Esophagus squamous epithelium (tissue), 5 donors: ENCODE measurements at places on chromosomes 13 and 19.

DNA sequence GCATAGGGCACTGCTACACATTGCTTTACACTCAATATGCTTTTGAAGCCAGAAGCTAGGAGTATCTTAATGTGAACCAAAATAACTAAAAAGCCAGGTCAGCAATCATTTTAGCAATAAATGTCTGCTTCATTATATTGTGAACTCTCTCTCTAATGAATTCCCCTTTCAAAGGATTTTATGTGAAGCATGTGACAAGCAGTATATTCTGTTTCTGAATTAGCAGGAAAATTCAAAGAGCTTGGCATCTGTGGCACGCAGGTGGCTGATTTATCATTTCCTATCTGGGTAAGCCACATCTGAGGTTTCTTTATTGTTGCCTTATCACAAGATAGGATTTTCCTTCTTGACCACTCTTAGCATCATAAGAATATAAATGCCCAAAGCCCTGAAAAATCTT is 56.8 kb upstream of the KLF12 start:
- no peak for DNase-seq

DNA sequence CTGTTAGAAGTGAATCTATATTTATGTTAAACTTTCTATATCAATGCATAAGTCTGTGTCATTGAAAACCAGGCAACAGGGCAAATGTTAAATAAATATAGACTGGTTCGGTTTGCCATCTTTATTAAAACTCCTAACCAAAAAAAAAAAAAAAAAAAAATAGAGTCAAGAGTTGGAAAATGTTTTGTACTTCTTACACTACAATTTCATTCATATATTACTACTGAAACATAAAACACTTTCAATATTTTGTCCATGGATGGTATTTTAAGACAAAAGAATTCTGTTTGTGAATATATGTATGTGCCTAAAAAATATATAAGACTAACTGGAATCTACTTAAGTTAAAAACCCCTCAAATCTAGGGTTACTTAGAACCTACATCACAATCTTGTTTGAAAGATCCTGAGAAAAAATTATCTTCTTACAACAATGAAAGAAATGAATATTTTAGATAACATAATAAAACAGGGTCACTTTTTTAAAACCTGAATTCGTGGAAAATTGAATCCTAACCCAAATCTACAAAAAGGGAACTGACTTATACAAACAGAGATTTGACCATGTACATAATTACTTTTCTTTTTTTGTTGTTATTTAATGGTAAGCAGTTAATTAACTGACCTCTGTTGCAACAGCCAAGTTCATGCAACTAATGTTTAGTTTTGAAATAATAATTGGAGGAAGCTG is 5.1 kb downstream of the DACH1 start:
- no peak for DNase-seq

DNA sequence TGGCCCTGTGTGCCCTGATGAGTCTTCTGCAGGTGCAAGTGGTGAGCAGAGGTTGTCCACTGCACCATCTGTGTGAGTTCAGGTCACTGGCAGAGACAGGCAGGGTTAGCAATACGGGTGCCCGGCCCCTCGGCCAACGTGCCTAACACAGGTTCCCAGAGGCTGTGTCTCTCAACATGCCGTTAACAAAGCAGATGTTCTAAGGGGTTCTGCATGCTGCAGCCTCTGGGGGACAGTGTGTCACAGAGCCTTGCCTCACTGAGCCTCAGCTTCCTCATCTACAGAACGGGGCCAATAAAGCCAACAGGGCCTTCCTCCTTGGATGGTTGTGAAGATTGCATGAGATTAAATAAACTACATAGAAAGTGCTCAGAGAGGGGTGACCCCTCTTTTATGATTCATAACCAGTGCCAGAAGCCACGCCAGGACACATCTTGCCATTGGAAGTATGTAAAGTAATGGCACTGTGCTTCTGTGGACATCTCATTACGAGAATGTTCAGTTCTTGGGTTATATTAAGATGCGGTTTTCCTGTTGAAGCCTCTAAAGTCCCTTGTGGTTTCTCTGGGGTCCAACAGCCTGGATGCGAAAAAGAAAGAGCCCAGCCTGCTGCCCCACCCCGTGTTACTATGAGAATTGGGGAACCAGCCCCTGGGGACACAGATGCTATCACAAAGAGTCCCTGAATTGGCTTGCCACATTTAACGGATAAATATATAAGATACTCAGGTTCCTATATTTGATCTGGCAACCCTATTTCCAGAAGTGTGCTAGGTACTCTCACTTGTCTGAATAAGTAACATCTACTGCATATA is 11.2 kb upstream of the ARHGEF18 start:
- DNase-seq: no peak

GRCh38 chr19:1936916-1937610 is 3.9 kb upstream of the CSNK1G2 start:
- DNase-seq: no peak

DNA sequence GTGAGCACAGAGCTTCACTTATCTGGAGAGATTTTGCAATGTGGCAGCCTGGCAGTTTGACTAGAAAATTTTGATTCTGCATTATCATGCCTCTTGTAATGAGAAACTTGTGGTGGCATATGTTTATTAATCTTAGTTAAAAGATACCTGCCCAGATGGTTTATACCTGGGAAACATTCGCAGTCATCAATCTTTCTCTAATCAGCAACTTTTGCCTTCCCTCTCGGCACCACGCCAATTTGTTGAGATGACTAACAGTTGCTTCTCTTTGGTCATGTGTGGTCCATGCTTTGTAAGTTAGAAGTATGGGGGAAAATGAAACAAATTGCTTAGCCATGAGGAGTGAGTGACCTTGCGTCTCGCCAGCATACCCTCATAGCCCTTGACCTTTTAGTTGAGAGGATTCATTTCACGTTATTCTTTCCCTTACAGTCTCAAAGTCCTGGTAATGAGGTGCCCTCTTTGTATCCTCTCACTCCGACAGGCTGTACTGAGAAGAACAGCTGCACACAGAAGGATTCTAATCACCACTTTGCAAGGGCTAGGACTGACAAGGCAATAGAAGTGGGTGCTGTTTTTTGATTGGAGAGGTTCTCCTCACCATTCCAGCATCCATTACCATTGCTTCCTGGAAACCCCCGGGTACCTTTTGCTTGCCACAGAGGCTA is 201.4 kb downstream of the OXGR1 start:
- DNase-seq: no peak

DNA sequence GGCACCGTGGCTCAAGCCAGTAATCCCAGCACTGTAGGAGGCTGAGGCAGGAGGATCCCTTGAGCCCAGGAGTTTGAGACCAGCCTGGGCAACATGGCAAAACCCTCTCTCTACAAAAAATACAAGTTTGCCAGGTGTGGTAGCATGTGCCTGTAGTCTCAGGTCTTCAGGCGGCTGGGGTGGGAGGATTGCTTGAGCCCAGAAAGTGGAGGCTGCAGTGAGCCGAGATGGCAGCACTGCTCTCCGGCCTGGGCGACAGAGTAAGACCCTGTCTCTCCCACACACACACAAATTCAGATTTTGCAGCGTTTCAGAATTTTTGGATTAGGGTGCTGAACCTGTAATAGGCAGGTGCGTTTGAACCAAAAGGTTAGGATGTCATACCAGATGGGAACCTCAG is 2.2 kb downstream of the RPS11 start:
- no peak for DNase-seq

DNA sequence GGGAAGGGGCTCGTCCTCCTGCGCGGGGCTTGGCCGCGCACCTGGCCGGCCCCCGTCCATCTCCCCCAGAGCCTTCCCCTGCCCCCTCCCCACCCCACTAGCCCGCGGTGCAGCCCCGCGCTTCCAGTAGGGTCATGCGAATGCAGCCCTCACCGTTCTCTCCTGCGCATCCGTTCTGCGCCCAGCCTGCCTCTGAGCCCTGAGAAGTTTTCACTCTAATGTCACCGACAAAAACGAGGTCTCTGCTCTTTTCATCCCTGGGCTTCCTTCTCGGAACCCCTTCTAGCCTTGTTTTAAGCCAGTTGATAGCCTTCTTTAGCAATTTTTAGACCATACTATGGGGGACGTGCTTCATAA is 97.4 kb downstream of the ATP8A2 start:
- no peak for DNase-seq

DNA sequence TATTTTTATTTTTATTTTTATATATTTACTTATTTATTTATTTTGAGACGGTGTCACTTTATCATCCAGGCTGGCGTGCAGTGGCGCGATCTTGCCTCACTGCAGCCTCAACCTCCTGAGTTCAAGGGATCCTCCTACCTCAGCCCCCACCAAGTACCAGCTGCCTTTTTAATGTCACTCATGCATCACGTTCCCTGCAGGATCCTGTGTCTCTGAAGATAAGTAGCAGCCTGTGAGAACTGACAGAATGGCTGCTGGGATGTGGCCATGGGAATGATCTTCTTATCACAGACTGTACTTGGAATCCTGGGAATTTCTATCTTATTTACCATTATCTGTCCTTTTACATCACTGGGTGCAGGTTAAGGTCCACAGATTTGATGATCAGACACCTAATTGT is 9.2 kb upstream of the ZNF761 start:
- DNase-seq: no peak

GRCh38 chr19:38900202-38900629 is 447 bp downstream of the NFKBIB start:
- no peak for DNase-seq
